AG09309 (cell line): ENCODE measurements at places on chromosomes 13 and 19.

DNA sequence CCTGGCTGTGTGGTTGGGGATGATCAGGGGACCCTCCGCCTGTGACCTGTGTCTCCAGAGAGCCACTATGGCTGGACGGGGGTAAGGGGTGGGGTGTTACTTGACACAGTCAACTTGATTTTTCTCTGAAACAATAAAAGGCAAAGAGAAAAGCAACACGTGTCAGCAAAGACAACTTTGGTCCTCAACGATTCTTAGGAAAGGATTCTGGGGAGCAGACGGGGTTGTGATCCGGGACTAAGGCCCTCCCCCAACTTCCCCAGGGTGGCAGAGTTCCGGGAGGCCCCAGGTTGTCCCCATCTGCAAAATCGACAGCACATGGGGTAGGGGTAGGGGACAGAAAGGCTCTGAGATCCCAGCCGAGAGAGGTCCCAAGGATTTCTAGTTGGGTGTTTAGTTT is 46.2 kb downstream of the COLGALT1 start:
- DNase-seq, result no peak

- DNase-seq, result no peak
These were observed 64.4 kb upstream of the ZNF43 start for GRCh38 chr19:21900401-21900800.

GRCh38 chr19:42280815-42281145 is 11.7 kb downstream of the CIC start:
- no peak for DNase-seq

GRCh38 chr13:103976371-103976770 is 910.2 kb upstream of the SLC10A2 start:
- no peak for DNase-seq

- no peak for DNase-seq
These were observed 375.0 kb downstream of the ENOX1 start for GRCh38 chr13:43411741-43412140.

- DNase-seq, result peak; percentile 17
These were observed 68.4 kb downstream of the F2RL3 start for GRCh38 chr19:16957151-16957701.

GRCh38 chr19:49097453-49098288 is 12.4 kb downstream of the SNRNP70 start:
- DNase-seq, result no peak

GRCh38 chr13:29943273-29943672 is 92.9 kb upstream of the UBL3 start:
- no peak for DNase-seq

DNA sequence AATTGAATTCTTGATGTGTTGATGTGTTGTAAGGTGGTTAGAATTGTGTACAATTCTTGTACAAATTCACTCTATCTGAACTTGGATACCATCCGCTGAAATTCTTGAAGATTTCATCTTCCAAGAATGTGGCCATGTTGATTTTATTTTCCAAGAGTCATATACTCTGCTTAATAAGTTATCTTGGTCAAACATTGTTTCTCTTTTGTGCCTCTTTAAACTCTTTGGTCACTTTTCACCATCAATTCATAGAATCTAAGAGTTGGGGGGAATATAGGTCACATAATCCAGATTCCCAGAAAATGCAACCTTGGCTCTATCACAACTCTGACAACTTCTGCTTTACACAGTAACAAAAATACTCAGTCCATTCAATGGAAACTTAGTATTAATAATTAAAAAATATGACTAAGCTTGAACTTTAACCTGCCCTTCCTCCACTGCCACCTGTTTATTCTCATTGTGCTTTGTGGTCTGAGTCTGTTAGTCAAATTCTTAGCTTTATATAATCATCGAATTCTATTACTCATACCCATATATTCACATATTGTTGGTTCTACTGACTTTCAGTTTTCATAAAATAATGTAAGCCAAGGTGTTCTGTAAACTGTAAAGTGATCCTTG is 373.2 kb downstream of the LMO7 start:
- DNase-seq, result no peak

DNA sequence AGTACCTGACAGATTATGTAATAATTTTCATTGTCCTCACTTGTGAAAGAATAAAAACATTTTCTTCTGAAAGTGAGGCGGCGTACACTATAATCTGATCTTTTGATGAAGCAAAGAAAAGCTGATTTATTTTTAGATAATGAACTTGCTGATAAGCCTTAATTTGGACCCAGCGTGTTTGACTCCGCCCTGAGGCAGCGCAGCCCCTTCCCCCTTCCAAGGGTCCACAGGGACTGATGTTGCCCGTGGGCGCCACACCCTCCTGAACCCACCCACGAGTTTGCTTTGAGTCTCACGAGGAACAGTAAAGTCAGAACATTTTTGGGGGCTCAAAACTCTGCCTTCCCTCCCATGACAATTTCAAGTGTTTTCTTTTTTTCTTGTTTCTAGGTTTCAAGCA is 40.0 kb downstream of the TEX29 start:
- DNase-seq, result no peak

GRCh38 chr19:42005504-42005903 is 11.5 kb upstream of the ATP1A3 start:
- DNase-seq, result no peak

- no peak for DNase-seq
These were observed 67.9 kb downstream of the EFNB2 start for GRCh38 chr13:106467427-106468122.

DNA sequence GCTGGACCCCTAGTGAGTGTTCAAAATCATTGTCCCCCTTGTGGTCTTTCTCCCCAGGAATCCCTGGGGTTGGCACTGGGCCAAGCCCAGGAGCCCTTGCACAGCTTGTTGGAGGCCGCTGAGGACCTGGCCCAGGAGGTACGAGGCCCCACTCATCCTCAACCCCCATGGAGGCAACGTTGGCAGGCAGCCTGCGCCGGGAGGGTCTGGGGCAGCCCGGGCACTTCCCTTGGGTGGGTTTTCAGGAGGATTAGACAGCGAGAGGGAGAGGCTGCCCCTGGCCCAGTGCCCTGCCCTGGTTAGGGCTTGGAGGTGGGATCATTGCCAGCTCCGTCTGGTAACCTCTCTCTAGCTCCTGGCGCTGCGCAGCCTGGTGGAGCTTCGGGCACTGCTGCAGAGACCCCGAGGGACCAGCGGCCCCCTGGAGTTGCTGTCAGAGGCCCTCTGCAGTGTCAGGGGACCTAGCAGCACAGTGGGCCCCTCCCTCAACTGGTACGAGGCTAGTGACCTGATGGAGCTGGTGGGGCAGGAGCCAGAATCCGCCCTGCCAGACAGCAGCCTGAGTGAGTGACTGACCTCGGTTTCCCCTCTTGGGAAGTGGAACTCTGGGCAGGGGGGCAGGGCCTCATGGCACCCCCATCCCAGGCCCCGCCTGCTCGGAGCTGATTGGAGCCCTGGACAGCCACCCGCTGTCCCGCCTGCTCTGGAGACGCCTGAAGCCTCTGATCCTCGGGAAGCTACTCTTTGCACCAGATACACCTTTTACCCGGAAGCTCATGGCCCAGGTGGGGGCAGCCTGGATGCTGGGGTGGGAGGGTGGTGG is 3.0 kb downstream of the ABCA7 start:
- no peak for DNase-seq

DNA sequence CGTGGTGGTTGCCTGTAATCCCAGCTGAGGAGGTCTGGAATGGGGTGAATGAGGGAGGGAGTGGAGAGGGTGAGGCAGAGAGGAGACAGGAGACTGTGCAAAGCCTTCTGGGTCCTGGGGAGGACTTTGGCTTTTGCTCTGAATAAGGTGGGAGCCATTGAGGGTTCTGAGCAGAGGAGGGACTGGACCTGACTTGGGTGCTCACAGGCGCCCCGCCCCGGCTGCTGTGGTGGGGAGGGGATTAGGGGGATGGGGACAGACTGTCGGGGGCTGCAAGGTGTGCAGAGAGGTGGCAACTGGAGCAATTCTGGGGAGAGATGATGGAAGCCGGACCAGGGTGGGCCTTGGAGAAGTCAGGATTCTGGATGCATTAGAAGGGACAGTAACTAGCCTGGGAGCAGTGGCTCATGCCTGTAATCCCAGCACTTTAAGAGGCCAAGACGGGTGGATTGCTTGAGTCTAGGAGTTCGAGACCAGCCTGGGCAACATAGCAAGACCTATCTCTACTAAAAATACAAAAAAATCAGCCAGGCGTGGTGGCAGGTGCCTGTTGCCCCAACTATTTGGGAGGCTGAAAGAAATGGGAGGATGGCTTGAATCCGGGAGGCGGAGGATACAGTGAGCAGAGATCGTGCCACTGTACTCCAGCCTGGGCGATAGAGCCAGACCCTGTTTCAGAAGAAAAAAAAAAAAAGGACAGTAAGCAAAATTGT is 16.1 kb upstream of the NANOS3 start:
- no peak for DNase-seq

- DNase-seq, result no peak
These were observed 699 bp downstream of the PTOV1 start for GRCh38 chr19:49851456-49852259.

DNA sequence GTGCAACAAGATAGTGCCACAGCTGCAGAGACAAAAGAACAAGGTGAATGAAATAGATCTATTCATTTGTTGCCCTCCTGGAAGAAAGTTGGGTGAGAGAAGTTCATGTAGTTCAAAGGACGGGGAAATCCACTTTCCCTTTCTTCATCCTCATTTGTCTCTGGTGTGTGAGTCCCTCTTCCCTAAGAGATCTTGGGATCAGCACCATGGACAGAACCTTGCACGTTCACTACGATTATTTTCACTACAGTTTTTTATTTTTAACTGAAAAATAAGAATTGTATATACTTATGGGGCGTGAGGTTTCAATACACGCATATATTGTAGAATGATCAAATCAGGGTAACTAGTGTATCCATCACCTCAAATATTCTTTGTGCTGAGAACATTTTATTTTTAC is 29.2 kb downstream of the NLRP5 start:
- no peak for DNase-seq

GRCh38 chr13:92510416-92510815 is 716.2 kb upstream of the GPC6 start:
- DNase-seq, result no peak

DNA sequence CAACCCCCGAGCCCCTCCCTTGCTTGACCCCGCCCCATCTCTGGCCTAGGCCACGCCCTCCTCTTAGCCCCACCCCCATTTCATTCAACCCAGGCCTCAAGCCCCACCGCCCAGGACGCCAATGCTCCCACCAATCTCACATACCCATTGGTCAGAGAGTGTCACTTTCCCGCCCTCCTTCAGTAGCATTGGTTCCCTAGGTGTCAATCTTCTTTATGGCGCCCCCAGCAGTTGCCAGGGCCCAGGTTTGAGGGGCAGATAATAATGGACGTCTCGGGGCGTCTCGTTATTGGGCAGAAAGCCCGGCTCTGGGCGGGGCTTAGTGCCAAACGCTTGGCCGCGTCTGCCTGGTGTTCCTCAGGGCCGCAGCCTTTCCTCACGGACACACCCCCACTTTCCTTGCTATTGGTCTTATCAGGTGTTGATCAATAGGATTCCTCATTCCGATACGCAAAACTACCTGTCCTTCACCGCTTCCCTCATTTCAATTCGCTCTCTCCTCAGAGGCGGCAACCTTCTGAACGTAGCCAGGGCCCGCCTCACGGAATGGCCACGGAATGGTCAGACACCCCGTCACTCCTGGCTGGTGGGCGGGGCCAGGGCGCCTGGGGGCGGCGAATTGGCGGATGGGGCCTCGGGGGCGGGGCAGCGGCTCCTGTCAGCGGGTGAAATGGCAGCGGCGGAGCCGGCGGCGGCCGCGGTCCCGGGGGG is at the start of gene EVI5L:
EVI5L (plus strand) TSS at position 658 of the 711 bp plus-strand sequence. CDS start 16,325 bp downstream, outside the sequence.
- peak; percentile 100 for DNase-seq

DNA sequence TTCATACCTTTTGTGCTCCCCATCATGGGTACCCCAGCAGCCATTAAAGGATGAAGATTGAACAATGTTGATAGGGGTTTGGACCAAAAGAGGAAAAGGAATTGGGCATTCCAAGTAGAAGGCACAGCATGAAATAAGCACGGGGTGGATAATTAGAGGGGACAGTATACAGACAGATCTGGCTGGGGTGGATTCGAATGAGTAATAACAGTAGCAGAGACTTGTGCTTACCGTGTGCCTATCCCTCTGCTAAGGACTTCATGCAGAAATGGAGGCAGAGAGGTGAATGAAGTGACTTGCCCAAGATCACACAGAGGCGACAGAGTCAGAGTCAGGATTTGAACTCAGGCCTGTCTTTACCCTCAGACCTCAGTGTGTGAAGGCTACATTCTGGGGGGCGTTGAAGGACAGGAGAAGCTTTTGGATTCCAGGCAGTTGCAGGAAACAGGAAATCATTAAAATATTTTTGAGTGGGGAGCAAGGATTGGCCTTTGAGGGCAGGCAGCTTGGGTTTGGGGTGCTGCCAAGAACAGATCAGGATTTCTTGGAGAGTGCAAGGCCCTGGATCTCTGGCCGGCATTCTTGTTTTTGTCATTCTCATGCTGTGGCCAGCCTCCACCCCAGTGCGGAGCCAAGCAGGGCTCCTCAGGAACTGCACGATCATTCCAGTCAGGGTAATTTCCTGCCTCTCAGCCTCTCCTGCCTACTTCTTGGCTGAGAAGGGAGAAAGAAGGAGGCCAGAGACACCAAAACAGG is 18.7 kb downstream of the PAF1 start:
- DNase-seq, result peak; percentile 94

GRCh38 chr19:10543420-10544241 is at the start of gene ATG4D:
Gene ATG4D (plus strand): TSS chr19:10543904. CDS start chr19:10544091, 187 bp downstream.
- DNase-seq, result no peak

- DNase-seq, result no peak
These were observed 110.3 kb downstream of the GGACT start for GRCh38 chr13:100478107-100478809.

DNA sequence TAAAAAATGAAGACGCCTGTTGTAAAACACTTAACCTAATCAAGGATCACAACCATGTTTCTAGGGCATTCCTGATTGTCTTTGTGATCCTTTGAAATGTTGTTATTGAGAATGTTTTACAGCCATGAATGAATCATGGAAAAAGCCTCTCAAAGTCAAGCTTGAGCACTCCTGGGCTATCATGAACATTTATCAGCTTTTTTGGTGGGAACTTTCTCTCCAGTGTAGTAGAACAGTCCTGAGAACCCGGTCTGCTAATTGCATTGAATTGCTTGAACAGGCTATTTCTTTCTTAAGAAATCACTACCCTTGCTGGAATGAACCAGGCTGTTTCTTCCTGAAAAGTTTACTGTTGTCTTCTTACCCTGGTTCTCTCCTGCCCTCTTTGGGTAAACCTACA is 516.5 kb downstream of the FGF9 start:
- DNase-seq, result no peak

DNA sequence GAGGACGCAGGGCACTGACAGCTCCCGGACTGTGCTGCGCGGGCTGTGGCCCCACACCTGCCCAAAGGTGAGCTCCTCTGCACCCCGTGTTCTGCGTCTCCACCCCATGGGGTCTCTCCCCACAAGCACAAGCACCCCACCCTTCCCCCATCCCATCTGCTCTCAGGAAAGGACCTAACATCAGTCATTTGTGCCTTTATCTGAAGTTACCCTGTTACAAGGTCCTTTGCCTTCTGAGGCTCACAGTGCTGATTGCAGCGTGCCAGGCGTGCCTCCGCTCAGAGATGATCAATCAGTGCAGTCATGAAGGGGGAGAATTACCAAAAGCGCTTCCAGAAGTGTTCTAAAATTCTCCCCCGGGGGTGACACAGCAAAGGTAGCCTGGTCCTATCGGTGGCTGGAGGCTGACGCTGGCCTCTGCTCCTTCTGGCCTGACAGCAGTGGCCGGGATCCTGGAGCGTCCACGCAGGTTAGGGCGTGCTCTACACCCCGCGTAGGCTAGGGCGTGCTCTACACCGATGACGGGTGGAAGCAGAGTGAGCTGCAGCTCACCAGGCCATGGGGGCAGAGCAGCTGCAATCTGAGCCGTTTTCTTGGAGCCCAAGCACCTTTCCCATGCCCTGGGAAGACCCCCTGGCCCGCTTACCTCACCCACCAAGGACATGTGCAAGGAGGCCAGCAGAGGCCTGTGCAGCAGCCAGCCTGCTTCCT is 84.7 kb upstream of the TM9SF2 start:
- no peak for DNase-seq

GRCh38 chr19:40256512-40256911 is 28.6 kb downstream of the AKT2 start:
- no peak for DNase-seq
